Adipocyte (in vitro differentiated cells): ENCODE measurements at places on chromosomes 16 and 17.

DNA sequence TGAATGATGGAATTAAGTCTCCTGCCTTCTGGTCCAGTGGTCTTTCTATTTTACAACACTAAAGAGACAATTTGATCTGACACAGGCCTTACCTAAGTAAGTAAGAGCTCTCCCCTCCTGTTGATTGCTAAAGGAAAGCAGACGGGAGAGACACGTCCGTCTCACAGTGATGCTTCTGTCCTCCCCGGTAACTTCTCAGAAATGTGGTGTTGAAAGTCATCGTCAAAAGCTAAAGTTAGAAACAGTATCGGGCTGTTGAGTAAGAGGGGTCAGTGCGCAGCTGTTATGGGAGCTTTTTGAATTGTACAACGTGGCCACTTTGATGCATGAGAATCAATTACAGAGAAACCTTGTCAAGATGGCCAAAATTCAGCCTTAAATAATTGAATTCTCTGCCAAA is 1.9 kb upstream of the RBFOX1 start:
- DNase-seq, result no peak

DNA sequence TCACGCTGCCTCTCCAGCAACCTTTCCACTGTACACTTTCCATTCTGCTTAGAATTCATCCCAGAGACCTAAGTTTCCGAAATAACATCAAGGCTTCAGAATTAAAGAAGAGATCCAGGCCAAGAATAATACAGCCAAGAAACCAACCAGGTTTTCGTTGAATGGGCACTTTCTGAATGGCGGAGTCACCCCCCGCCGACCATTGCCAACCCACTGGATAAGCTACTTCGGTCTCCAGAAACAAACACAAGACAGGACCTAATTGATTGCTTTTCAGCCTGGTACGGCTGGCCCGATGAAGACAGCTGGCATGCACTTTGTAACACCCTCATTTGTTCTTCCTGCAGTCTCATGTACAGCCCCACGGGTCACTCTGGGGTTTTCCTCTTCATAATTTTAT is 308.1 kb upstream of the ZFHX3 start:
- DNase-seq, result no peak

- peak; percentile 80 for DNase-seq
These were observed 47.1 kb downstream of the VMP1 start for GRCh38 chr17:59754552-59754951.

- DNase-seq, result no peak
These were observed 51.5 kb downstream of the B9D1 start for GRCh38 chr17:19311016-19311415.

GRCh38 chr17:38349097-38349730 is 2.4 kb upstream of the SOCS7 start:
- DNase-seq, result peak; percentile 94

DNA sequence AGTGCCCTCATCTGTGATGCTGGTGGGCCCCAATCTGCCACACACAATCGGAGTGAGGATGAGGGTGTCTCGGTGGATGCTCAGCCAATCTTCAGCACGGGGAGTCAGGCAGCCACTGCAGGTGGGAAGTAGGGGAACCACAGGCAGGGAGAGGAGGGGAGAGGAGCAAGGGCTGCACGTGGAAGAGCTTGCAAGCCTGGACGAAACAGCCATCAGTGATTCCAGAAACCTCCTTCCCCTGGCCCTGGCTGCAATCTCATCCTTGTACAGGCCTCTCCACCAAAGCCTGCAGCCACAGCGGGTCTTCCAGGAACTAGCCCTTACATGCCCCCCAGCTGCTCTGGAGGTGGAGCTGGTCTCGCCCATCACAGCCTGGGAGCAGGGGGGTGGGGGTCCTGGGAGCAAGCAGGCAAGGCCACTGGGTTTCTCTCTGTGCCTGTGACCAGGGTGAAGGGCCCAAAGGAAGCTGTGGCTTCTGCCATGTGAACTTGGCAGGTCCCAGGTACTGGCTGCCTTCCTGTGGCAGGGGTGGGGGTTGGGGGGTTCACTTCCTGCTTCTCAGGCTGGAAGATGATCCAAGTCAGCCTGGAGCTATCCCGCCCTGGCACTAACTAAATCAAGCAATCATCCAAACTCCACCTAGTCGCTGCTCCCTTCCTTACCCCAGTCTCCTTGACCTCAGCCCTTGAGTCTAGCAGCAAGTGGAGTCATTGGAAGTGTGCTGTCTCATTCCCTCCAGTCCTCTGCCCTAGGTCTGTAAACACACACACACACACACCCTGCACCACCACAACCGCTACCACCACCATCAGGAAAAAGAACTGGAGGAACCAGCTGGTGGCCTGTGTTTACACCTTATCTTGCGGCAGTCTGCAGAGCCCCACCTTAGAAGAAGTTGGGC is 29.4 kb upstream of the MLKL start:
- no peak for DNase-seq

GRCh38 chr16:88720396-88720970 is 14.2 kb downstream of the CTU2 start:
- no peak for DNase-seq

DNA sequence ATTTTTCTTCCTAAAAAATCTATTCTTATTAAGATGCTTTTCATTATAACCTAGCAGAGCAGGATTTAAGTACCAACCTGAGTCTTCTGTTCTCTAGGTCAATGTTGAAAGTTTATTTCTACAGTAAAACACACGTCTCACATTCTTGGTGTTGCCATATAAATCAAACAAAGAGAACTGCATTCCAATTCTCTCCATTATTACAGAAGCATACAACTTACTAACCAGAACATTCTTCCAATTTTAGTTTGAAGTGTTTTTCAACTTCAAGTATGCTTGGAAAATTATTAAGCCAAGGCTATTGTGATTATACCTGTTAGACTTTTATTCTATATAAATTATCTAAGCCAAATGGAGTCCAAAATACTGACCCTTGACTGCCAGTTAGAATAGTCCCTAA is 110.4 kb upstream of the PMFBP1 start:
- DNase-seq, result no peak

DNA sequence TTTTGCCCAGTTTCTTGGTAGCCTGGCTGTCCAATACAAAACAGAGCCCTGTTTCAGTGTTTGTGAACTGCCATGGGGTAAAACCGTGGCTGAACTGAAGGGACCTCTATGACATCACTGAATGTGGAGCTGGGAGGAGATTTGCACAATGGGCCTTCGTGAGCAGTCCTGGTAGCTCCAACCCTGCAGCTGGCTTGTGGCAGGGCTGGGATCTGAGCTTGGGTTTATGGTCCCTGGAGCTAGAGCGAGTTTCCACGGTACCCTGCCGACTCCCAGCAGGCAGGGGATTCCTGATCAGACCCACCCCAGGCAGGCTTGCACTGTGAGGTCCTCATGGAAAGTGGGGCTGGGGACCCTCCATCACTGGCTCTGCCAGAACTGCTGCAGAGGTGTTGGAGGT is 247.0 kb downstream of the GSG1L start:
- DNase-seq, result no peak

GRCh38 chr16:4358831-4359561 is 7.9 kb upstream of the PAM16 start:
- peak; percentile 82 for DNase-seq

DNA sequence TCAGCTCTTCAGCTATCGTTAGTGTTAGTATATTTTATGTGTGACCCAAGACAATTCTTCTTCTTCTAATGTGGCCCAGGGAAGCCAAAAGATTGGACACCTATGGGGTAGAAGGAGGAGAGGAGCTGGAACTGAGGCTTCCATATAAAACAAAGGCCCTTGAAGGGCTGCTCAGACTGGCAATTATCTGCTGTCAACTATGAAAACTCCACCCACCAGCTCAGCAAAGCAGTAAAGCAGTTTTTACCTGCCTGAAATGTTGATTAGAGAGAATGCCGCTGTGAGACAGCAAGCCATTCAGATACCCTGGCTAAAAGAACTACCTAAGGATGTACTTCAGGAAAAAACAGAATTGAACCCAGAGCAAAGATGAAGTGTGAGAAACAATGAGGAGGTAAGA is 45.9 kb upstream of the GNAO1 start:
- no peak for DNase-seq

- DNase-seq, result no peak
These were observed 7.2 kb downstream of the MMP15 start for GRCh38 chr16:58032710-58033293.

DNA sequence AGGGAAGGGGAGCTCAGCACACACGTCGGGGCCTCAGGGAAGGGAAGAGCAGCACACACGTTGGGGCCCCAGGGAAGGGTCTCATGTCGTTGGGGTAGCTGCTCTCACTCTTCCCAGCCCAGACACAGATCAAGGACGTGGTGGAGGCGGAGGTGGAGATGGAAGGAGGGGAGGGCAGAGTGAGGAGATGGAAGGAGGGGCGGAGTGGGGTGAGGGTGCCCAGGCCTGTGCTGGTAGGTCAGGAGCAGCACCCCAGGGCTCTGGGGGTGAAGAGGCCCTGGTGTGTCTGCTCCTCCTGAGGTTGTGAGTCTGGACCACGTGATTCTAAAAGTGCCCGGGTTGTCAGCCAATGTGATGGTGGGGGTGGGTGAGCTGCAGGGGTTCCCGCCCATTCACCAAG is 14.9 kb downstream of the CLCN7 start:
- no peak for DNase-seq

- no peak for DNase-seq
These were observed 46.5 kb downstream of the KATNIP start for GRCh38 chr16:27596411-27596810.

GRCh38 chr16:54687043-54687899 is 243.4 kb upstream of the IRX5 start:
- no peak for DNase-seq

DNA sequence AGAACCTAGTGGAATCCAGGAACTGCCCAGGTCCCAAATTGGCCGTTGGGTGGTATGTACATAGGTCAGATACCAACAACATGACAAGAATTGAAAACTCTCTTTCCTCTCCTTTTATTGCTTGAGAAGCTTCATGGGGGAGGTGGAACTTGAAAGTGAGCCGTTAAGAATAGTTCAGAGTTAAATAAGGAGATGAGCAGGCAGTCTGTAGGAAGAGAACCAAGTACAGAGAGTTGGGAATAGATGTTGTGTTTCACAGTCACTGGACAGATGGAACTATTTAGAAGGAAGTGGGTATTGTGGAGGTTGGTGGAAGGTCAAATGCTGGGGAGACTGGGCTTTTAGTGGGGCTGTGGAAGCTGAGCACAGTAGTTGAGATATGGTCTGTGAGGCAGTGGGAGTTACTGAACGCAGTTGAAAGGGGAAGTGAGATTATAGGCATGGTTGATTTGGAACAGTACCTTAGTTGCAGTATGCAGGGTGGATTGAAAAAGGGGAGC is 26.4 kb downstream of the ARHGAP44 start:
- DNase-seq, result no peak

GRCh38 chr16:23901178-23902033 is 65.6 kb downstream of the PRKCB start:
- DNase-seq, result no peak

GRCh38 chr16:87543436-87544191 is 50.8 kb upstream of the ZCCHC14 start:
- DNase-seq, result no peak

- DNase-seq, result no peak
These were observed 308 bp downstream of the ADCY9 start for GRCh38 chr16:4115949-4116318.

DNA sequence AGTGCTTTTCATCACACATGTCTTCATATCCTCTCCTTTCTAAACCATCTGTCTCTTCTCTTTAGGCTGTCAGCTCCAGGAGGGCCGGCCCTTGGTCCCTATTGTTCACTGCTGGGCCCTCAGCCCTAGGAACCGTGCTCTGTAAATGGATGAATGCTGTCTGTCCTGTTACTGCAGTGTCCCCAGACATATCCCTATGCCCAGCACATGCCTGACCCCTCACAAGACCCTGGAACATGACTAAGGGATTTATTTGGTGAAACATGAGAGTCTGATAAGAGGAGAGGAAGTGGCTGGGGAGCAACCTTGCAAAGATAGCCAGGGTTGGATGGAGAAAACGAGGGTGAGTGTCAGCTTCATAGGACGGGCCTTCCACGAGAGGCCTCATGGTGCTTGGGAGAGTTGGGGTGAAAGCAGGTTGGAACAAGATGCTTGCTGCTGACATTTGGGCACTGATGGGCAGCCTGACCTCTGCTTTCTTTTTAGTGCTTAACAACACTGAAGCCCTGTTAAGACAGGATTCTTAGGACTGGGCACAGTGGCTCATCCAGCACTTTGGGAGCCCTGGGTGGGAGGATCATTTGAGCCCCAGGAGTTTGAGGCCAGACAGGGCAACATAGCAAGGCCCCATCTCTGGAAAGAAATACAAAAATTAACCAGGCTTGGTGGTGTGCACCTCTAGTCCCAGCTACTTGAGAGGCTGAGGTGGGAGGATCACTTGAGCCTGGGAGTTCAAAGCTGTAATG is 39.0 kb downstream of the ABCC1 start:
- DNase-seq, result no peak

DNA sequence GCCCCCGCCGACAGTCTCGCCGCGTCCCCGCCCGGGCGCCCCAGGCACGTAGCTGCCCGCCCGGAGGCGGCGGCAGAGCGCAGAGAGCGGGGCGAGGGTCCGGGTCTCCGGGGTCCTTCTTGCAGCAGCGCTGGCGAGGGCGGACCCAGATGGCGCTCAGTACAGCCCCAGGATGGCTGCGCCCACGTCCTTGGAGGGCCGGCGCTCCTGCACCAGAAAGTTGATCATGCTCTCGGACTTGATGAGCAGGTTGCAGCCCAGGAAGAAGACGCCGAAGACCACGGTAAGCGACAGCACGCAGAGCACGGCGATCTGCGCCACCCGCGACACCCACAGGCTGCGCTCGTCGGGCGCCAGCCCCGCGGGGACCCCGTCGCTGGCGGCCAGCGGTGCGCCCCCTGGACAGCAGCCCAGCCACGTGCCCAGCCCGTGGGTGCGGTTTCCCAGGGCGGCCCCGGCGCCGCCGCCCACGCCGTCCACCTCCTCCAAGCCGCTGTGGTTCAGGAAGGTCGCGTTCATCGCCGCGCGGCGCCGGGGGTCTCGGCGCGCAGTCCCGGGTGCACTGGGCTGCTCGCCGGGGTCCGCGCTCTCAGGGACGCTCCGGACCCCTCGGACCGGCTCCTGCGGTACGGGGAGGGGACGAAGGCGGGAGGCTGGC is 435 bp downstream of the RPRML start:
- DNase-seq, result peak; percentile 30

DNA sequence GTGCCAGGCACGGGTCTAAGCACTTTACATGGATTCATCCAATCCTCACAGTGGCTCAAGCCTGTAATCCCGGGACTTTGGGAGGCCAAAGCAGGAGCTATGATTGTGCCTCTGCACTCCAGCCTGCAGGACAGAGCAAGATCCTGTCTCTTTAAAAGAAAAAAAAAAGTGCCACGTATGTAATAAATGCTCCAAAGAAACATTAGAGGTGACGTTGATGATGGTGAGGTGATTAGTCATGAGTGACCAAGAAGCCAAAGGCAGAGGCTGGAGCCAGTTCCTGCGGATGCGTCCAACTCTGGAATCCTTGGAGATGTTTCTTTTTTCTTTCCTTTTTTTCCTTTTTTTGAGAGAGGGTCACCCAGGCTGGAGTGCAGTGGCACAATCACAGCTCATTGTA is 59.4 kb upstream of the SIAH1 start:
- peak; percentile 48 for DNase-seq

GRCh38 chr17:64176556-64176955 is 46.6 kb upstream of the ERN1 start:
- no peak for DNase-seq

GRCh38 chr16:67438824-67439393 is 8.0 kb downstream of the HSD11B2 start:
- DNase-seq, result no peak

GRCh38 chr16:14140923-14141322 is 69.8 kb downstream of the MRTFB start:
- DNase-seq, result no peak

- DNase-seq, result peak; percentile 33
These were observed 153.6 kb downstream of the KATNIP start for GRCh38 chr16:27703545-27703944.
